ENCODE measurements at places on chromosomes 4 and X. TPM values are rescaled to one million over a fixed set of nuclear protein-coding genes. Genes with fewer than 3 reads are reported as not detected.

ANAPC10 gene
- 25.2 TPM for total RNA-seq

DNA sequence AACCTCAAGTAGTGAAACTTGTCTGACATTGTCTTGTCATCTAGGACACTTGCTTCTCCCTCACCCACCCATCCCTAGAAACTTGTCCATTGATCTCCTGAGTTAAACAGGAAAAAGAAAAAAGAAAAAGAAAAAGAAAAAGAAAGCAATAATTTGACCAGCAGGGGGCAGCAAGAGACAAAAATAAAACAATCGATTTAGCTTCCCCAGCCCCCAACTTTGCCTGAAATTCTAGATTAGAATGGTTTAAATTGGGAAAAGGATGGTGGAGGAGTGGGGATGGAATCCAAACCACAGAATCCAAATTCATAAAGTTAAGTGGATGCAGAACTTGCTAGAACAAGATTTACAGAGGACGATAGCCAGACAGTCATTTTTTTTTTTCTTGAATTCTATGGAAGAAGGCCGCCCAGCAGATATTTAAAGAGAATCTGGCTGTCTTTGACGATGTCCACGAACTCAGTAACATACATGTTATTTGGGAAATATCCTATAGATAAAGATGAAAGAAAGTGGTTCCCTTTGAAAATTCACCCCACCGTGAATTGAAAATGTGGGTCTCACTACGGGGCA, 282.9 kb downstream of the USP46 start:
- peak; percentile 2 for DNase-seq

DNA sequence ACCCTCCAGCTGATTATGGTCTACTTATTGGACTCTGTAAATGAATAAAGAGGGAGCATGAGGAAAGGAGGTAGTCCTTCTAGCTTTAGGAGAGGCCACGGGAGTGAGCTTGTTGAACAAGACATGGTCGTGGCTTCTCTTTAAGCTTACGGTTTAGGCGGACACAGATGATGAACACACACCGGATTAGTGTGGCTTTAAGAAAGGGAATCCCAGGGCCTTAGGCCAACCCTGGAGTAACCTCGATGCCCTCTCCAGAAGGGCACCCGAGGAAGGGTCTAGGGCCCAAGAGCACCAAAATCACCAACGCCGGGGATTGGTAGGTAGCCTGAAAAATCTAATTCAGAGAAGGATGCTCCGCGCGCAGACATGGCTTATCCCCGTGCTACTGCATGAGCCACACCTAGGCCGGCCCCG, 39.4 kb downstream of the ERVMER34-1 start:
- no peak for DNase-seq

PNMA6A gene
- total RNA-seq, result 0.49 TPM
